ENCODE measurements at places on chromosomes 4 and X.

GRCh38 chrX:32280921-32281320 lies 930.4 kb downstream of the DMD start:
- DNase-seq, result no peak

GRCh38 chr4:138540056-138540800 lies 298.1 kb upstream of the SLC7A11 start:
- DNase-seq, result no peak

- DNase-seq, result no peak
These were observed 31.5 kb downstream of the GPR174 start for GRCh38 chrX:79176028-79176427.

DNA sequence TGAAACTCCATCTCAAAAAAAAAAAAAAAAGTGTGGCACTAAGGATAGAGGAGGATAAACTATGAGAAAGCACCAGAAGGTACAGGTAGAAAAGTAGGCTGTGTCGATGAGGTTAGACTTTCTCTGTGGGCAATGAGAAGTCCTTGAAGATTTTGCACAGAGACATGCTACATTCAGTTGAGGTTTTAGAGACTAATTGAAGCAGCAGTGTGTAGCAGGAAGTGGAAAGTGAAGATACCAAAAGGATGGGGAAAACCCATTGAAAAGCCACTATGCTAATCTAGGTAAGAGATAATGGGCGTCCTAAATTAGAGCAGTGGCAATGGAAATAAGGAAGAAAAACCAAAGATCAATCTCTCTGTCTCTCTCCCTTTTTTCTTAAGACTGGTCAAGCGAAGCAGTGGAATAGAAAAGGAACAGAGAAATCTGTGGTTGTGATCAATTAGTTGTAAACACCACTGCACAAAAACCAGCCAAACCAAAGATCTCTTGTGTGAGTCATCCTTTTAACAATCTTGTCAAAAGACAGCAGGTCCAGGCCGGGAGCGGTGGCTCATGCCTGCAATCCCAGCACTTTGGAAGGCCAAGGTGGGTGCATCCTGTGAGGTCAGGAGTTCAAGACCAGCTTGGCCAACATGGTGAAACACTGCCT lies 3.5 kb downstream of the SPINK2 start:
- DNase-seq, result no peak

GRCh38 chrX:68571292-68571609 lies 72.4 kb downstream of the YIPF6 start:
- DNase-seq, result no peak

Data from neural progenitor cell (in vitro differentiated cells).